ENCODE measurements at places on chromosomes 3 and 15. TPM values are rescaled to one million over a fixed set of nuclear protein-coding genes. Genes with fewer than 3 reads are reported as not detected.

FANCD2OS gene
- total RNA-seq, result not detected

DNA sequence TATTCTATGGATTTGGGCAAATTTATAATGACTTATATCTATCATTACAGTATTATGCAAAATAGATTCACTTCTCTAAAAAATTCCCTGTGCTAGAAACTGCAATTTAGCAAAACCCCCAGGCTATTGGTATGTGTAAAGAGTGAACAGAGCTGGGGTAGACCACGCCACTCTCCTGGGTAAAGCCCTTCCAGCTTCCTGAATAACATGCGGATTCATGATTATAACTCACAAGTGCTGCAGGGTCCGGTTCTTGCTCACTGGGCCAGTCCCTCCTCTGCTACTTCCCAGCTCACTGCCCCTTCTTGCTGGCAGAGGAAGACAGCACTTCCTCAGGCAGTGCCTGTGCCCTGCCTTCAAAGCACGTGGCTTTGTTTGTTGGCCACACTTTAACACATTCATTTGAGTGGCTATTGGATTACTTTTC is 4.1 kb downstream of the CD80 start:
- H3K27me3 ChIP-seq, result no peaks in the 10 kb centered on the region
- no peaks in the 10 kb centered on the region for H3K4me1 ChIP-seq
- H3K36me3 ChIP-seq, result no peaks in the 10 kb centered on the region
- no peak overlapping the region for H3K27ac ChIP-seq
- no peak for DNase-seq

- H3K36me3 ChIP-seq, result no peaks in the 10 kb centered on the region
- DNase-seq, result no peak
- no peak overlapping the region for H3K4me3 ChIP-seq
- H3K27me3 ChIP-seq, result no peaks in the 10 kb centered on the region
Observed at GRCh38 chr3:191859531-191859930, 398.6 kb downstream of the PYDC2 start.

DNA sequence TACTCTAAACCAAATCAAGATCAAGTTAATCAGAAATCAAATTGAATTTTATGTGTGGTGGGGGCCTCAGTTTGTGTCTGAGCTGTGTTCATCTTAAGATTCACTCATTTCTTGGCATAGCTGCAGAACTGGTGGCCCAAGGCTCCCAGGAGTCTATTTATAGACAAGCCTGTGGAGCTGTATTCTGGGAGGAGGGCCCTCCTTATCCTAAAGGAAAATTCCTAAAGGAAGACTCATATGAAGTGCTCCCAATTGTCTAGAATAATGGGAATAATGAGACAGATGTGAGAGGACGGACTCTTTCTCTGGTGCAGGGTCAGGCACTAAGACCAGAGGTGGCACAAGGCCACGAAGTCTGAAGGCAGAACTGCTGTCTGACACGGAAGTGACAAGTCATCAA is 38.9 kb downstream of the C3orf85 start:
- H3K4me1 ChIP-seq, result no peaks in the 10 kb centered on the region
- H3K27ac ChIP-seq, result no peak overlapping the region
- no peaks in the 10 kb centered on the region for H3K27me3 ChIP-seq
- no peaks in the 10 kb centered on the region for H3K36me3 ChIP-seq

GRCh38 chr15:34329006-34329405 is 8.6 kb downstream of the SLC12A6 start:
- no peak overlapping the region for H3K27ac ChIP-seq
- no peaks in the 10 kb centered on the region for H3K4me1 ChIP-seq
- H3K36me3 ChIP-seq, result no peaks in the 10 kb centered on the region
- H3K27me3 ChIP-seq, result no peaks in the 10 kb centered on the region
- H3K4me3 ChIP-seq, result no peak overlapping the region

DNA sequence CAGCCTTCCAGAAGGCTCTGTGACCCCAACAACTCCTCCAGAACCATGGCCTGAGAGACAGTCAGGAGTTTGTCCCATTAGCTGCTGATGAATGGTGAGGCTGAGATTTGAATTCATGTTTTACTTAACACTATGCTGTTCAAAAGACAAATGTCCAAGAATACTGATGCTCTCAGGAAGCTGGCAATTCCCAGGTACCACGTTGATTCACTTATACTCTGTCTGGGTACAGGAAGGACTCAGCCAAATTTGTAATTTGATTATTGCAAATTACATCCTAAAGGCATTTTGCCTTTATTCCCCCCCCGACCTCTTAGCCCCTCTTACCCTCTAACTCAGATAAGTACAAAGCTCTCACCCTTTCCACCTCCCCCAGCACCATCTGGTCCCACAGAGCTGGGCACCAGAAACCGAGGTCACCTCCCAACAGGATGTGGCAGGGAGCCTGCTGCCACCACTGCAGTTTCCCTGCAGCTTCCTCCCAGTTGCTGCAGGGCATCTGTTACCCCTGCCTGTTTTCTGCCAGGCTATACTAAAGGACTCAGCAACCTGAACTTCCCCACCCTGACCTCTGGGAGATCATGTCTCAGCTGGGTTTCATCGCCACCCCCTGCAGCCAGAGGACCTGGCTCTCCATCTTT is 33.6 kb downstream of the EAF1 start:
- DNase-seq, result no peak
- no peaks in the 10 kb centered on the region for H3K4me1 ChIP-seq
- no peak overlapping the region for H3K4me3 ChIP-seq
- H3K27me3 ChIP-seq, result no peaks in the 10 kb centered on the region
- H3K27ac ChIP-seq, result no peak overlapping the region
- H3K36me3 ChIP-seq, result no peaks in the 10 kb centered on the region

SLC28A2 gene
- total RNA-seq, result not detected

DNA sequence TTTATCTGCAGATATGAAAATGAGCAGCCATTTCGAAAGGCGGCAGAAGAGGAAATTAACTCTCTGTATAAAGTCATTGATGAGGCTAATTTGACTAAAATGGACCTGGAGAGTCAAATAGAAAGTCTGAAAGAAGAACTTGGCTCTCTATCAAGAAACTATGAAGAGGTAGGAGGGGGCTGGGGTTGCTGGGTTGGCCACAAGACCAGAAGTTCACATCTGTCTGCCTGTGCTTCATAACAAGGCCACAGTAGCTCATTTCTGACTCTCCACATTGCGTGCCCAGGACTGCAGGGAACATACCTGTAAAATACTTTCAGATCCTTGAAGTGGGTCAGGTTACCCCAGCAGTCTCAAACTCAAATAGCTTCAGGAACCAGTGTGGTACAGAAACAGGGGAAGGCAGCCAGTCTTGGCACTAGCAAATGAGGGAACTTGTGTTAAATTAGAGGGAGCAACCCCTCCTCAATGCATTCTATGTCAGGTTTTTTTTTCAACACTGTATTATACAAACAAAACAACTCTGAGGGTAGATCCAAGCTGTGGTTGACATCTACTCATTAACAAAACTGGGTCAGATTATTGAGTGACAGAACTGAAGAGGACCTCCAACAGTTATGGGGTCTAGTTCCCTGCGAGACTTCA is 48.7 kb downstream of the BFSP2 start:
- no peaks in the 10 kb centered on the region for H3K27me3 ChIP-seq
- no peaks in the 10 kb centered on the region for H3K36me3 ChIP-seq
- H3K4me3 ChIP-seq, result no peak overlapping the region
- no peaks in the 10 kb centered on the region for H3K4me1 ChIP-seq
- no peak for DNase-seq

GRCh38 chr3:149600634-149601033 is 57.2 kb downstream of the WWTR1 start:
- no peaks in the 10 kb centered on the region for H3K36me3 ChIP-seq
- H3K4me3 ChIP-seq, result no peak overlapping the region
- DNase-seq, result no peak
- H3K27me3 ChIP-seq, result no peaks in the 10 kb centered on the region
- H3K4me1 ChIP-seq, result peaks cover 42% of the 10 kb centered on the region
- no peak overlapping the region for H3K27ac ChIP-seq

DNA sequence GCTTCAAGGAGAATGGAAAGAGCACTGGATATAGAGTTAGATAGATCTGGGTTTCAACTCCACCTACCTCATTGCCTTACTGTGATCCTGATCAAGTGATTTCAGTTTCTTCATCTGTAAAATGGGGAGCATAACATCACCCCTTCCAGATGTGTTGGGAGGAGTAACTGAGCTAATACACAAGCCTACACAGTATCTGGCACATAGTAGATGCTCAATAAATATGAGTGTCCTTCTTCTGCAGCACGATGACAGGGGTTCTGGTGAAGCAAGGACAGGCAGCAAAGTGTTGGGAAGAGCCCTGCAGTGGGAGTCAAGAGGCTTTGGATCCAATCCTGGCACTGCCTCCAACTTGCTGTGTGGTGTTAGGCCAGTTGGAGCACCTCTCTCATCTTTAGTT is 270.0 kb downstream of the UACA start:
- no peaks in the 10 kb centered on the region for H3K36me3 ChIP-seq
- H3K4me3 ChIP-seq, result no peak overlapping the region
- H3K27ac ChIP-seq, result no peak overlapping the region
- DNase-seq, result no peak
- no peaks in the 10 kb centered on the region for H3K27me3 ChIP-seq

- H3K27me3 ChIP-seq, result no peaks in the 10 kb centered on the region
Observed at GRCh38 chr15:80404057-80404760, at the start of gene ARNT2. Gene ARNT2, plus strand, starts transcription at chr15:80404382. Its CDS starts 134 bp downstream, at chr15:80404516.

LRRC2 gene
- total RNA-seq, result 7.5 TPM

MESP2 gene
- 0.47 TPM for total RNA-seq

- H3K36me3 ChIP-seq, result no peaks in the 10 kb centered on the region
- DNase-seq, result no peak
- H3K4me3 ChIP-seq, result no peak overlapping the region
- no peaks in the 10 kb centered on the region for H3K4me1 ChIP-seq
Observed at GRCh38 chr3:135103917-135104316, 308.9 kb downstream of the EPHB1 start.

GRCh38 chr3:58251631-58252035 is 14.0 kb downstream of the ABHD6 start:
- H3K27ac ChIP-seq, result no peak overlapping the region
- no peaks in the 10 kb centered on the region for H3K27me3 ChIP-seq
- DNase-seq, result no peak
- H3K4me1 ChIP-seq, result peaks cover 2% of the 10 kb centered on the region
- H3K36me3 ChIP-seq, result no peaks in the 10 kb centered on the region
- no peak overlapping the region for H3K4me3 ChIP-seq

- H3K36me3 ChIP-seq, result no peaks in the 10 kb centered on the region
- H3K4me3 ChIP-seq, result no peak overlapping the region
- peaks cover 7% of the 10 kb centered on the region for H3K4me1 ChIP-seq
- DNase-seq, result peak; percentile 17
Observed at GRCh38 chr3:134567605-134568004, 81.7 kb downstream of the CEP63 start.

LRRC31 gene
- total RNA-seq, result 0.76 TPM

ROBO2 gene
- total RNA-seq, result 1.3 TPM

GOLGA8K gene
- 1.6 TPM for total RNA-seq

DNA sequence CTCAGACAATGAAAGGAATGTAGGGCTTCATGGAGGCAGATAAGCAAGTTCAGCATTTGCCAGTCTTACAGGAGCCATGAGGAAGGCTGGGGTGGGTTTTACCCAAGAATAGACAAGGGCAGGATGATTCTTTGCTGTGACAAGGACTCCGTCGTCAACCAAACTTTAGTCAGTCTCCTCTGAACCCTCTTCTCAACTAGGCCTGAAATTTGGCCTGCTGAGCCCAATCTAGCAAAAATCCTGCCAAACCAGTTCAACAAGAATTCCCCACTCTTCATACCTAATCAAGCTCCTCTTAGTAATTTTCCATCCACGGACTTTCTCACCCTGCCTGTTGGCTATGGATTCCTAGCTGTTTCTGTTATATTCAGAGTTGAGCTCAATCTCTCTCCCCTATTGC is 280.5 kb downstream of the TBL1XR1 start:
- H3K27ac ChIP-seq, result no peak overlapping the region
- peak; percentile 66 for DNase-seq
- no peaks in the 10 kb centered on the region for H3K4me1 ChIP-seq
- H3K27me3 ChIP-seq, result no peaks in the 10 kb centered on the region

DNA sequence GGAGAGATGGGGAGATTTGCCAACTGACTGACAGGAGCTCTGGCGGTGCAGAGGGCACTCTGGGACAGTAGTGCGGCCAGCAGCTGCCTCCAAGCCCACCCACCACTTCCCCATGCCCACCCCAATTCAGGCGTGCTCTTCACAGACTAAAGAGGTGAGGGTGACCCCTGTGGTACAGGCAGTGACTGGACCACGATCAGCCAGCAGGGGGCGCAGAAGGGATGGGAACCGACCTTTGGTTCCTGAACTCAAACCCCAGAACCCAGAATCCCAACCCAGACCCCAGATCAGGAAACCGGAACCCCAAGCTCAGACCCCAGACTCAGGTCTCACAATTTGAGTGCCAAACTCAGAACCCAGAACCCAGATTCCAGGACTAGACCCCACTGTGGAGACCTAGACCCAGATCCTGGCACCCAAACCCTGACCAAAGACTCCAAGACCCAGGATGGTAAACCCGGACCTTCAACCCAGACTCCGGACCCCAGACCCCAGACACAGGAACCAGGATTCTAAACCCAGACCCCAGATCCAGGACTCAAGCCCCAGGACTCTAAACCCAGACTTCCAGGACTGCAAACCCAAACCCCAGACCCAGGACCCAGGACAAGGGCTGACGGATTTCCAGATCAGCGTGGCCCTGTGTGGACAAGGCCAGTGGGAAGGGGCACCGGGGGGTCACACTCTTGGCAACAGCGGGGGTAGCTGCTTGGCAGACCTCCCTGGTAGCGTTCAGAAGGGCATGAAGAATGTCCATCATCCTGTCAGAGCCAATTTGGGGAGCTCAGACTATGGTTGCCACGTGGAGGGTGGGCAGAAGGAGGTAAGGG is 3.7 kb upstream of the MYL3 start:
- no peak overlapping the region for H3K4me3 ChIP-seq
- H3K27me3 ChIP-seq, result no peaks in the 10 kb centered on the region
- no peaks in the 10 kb centered on the region for H3K36me3 ChIP-seq
- DNase-seq, result peak; percentile 61

- no peaks in the 10 kb centered on the region for H3K36me3 ChIP-seq
- no peak overlapping the region for H3K27ac ChIP-seq
- no peak for DNase-seq
- H3K4me1 ChIP-seq, result no peaks in the 10 kb centered on the region
- H3K27me3 ChIP-seq, result no peaks in the 10 kb centered on the region
Observed at GRCh38 chr15:39327005-39327730, 253.7 kb upstream of the THBS1 start.

GRCh38 chr15:68518046-68518445 is 60.7 kb upstream of the CORO2B start:
- no peak overlapping the region for H3K4me3 ChIP-seq
- no peaks in the 10 kb centered on the region for H3K27me3 ChIP-seq
- H3K4me1 ChIP-seq, result no peaks in the 10 kb centered on the region
- H3K27ac ChIP-seq, result no peak overlapping the region
- no peaks in the 10 kb centered on the region for H3K36me3 ChIP-seq
- DNase-seq, result no peak

- H3K27ac ChIP-seq, result no peak overlapping the region
- peak; percentile 28 for DNase-seq
- no peaks in the 10 kb centered on the region for H3K27me3 ChIP-seq
- H3K4me1 ChIP-seq, result no peaks in the 10 kb centered on the region
- no peak overlapping the region for H3K4me3 ChIP-seq
- H3K36me3 ChIP-seq, result no peaks in the 10 kb centered on the region
Observed at GRCh38 chr3:87771337-87772192, 287.2 kb downstream of the CGGBP1 start.

- peaks cover 11% of the 10 kb centered on the region for H3K36me3 ChIP-seq
- H3K4me1 ChIP-seq, result peaks cover 11% of the 10 kb centered on the region
- no peaks in the 10 kb centered on the region for H3K27me3 ChIP-seq
- H3K27ac ChIP-seq, result no peak overlapping the region
Observed at GRCh38 chr3:10249833-10250232, 1.6 kb downstream of the TATDN2 start.

CHRFAM7A gene
- total RNA-seq, result 2.7 TPM

- no peaks in the 10 kb centered on the region for H3K27me3 ChIP-seq
- H3K4me3 ChIP-seq, result no peak overlapping the region
- no peaks in the 10 kb centered on the region for H3K4me1 ChIP-seq
- no peak for DNase-seq
- H3K27ac ChIP-seq, result no peak overlapping the region
Observed at GRCh38 chr3:194287374-194287773, 63.8 kb downstream of the CPN2 start.

Measured in kidney (tissue), 22 donors.